ENCODE measurements at places on chromosomes 7 and 10.

- no peak for DNase-seq
These were observed 23.4 kb upstream of the ARID5B start for GRCh38 chr10:61877887-61878739.

DNA sequence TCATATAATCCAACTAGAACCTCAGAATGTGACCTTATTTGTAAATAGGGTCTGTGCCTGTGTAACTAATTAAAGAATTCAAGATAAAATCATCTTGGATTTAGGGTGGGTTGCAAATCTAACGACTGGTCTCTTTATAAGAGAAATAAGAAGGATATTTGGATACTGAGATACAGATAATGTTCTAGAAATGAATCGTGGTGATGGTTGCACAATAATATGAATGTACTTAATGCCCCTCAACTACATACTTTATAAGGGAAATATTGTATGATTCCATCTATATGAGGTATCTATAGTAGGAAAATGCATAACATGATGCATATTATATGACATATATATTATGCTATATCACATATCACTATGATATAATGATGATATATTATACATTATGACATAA lies 265.7 kb downstream of the SEMA3D start:
- no peak for DNase-seq

- no peak for DNase-seq
These were observed 20.3 kb upstream of the HECTD2 start for GRCh38 chr10:91389636-91390512.

GRCh38 chr7:94969434-94970084 lies 62.2 kb downstream of the PPP1R9A start:
- no peak for DNase-seq

DNA sequence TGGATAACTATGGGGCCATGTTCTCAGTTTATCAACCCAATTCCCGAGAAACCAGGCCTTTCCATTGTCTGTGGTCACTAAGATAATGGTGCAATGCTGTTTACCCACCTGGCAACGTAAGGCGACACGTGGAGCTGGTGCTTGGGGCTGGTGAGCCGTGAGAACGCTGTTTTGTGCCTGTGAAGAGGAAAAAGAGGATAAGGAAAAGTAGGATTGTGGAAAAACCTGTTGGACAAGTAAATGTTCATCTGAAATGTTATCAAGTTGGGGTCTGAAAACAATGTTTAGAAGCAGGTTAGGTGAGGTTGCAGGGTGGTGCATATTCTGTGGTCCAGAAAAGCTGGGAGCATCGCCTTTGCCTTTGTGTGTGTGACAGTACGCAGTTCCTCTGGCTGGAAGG lies 88.5 kb downstream of the PPP1R17 start:
- DNase-seq = no peak

- DNase-seq = peak; percentile 75
These were observed 56.3 kb downstream of the CACUL1 start for GRCh38 chr10:118698421-118698820.

DNA sequence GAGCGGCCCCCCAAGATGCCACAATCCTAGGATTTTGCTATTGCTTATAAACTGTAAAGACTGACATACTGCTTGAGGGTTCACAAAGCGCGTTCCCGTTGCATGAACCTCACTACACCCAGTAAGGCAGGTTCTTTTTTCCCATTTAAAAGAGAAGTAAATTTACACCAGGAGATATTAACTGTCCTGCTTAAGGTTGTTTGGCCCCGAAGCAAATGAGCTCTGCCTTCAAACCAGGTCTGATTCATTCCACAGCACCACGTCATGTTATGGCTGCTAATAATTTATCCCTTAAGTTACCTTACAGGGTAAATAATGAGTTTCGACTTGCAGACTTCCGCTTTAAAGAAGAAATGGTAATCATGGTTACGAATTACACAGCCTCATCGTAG lies 559 bp upstream of the FKBP14 start:
- DNase-seq = no peak

DNA sequence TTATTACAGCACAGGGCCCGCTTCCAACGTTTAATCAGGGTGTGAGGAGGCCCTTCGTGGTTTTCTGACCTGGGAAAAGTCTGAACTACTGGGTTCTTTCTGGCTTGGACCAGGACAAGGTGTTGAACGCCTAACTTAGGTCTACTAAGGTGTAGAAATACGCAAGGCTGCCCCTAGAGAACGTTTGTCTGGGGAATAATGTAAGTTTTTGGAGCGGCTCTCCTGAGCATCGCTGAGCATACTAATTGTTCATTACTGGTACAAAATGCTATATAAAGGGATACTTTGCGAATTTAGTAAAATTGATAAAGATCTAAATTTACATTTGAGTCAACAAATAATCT lies 32.4 kb upstream of the TOMM7 start:
- no peak for DNase-seq

- no peak for DNase-seq
These were observed 230.8 kb upstream of the GHITM start for GRCh38 chr10:83908506-83908905.

DNA sequence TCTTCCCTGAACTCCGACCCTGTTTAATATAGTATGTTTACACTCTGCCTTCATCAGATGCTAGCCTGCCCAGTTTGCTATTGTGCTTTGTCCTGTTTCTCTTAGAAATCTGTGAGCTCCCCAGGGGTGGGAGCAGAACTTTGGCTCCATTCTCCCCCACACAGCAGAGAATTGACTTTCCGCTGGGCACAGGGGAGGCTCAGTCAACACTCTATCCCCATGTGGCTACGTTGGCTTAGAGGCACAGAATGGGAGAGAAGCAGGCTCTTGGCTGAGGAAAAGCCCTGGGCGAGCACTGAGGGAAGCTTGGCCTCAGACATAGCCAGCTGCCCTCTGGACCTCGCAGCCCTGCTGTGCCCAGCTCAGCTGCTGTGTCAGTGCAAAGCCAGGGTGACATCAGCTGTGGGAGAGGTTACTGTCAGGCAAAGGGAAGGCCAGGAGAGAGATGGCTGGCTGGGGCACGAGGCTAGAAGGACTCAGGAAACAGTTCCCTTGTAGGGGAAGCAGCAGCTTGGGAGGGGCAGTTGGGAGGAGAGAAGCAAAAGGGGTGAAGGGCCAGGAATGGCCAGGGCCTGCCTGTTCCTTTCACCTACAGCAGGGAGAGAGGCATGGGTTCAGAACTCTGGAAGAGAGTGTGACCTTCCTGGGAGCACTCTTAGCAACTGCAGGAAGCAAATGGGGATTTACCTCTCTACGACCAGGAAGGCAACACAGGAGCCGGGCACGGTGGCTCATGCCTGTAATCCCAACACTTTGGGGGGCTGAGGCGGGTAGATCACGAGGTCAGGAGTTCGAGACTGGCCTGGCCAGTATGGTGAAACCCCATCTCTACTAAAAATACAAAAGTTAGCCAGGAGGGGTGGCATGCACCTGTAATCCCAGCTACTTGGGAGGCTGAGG lies 5.8 kb upstream of the SCD start:
- no peak for DNase-seq

GRCh38 chr10:113947184-113948041 lies 93.0 kb downstream of the NHLRC2 start:
- no peak for DNase-seq

GRCh38 chr10:18306031-18306430 lies 165.8 kb downstream of the CACNB2 start:
- DNase-seq = no peak

GRCh38 chr7:26078437-26079336 lies 73.3 kb upstream of the NFE2L3 start:
- DNase-seq = peak; percentile 81

GRCh38 chr10:18473424-18474117 lies 177.8 kb downstream of the NSUN6 start:
- DNase-seq = no peak

- DNase-seq = no peak
These were observed 52.6 kb downstream of the DPYSL4 start for GRCh38 chr10:132239126-132240031.

GRCh38 chr10:29949411-29950011 lies 109.9 kb downstream of the JCAD start:
- DNase-seq = no peak

DNA sequence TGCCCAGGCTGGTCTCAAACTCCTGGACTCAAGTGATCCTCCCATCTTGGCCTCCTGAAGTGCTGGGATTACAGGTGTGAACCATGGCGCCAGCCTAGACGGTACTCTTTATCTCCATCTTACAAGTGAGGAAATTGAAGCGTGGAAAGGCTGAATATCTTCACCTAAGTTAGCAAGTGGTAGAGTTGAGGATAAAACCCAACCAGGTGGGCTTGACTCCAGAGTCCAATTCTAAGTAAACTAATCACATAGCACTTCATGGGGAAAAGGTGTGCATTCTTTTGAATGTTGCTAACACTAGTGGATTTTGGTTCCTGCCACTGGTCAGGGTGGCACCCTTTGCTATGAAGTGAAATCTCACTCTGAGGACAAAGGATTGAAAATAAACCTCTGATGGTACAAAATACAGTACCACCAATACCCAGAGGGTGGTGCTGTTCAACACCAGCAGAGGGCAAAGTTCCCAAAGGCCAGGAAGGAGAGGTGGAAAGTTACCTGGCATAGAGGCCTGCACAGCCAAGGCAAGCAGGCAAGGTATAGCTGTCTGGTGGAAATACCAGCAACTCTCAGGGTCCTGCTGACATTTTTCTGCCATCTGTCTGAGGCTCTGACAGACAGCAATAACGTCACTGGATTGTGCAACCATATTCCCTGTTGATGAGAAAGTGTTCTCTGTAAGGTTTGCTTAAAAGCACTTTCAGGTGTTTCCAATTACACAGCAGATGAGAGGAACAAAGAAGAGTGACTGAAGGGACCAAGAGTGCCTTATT lies 17.6 kb downstream of the ZDHHC16 start:
- peak; percentile 42 for DNase-seq

- no peak for DNase-seq
These were observed 280.9 kb upstream of the IGFBP3 start for GRCh38 chr7:46201961-46202360.

- no peak for DNase-seq
These were observed 386.0 kb downstream of the KIF20B start for GRCh38 chr10:90087197-90088023.

- DNase-seq = no peak
These were observed 17.3 kb downstream of the IL2RA start for GRCh38 chr10:6044751-6045313.

GRCh38 chr10:102814453-102814871 lies 22.8 kb downstream of the CYP17A1 start:
- no peak for DNase-seq

GRCh38 chr10:824497-824896 lies 107.0 kb downstream of the LARP4B start:
- DNase-seq = no peak

GRCh38 chr10:129877773-129878371 lies 86.2 kb downstream of the EBF3 start:
- DNase-seq = no peak

GRCh38 chr7:93920496-93921182 lies 896 bp upstream of the GNG11 start:
- no peak for DNase-seq

DNA sequence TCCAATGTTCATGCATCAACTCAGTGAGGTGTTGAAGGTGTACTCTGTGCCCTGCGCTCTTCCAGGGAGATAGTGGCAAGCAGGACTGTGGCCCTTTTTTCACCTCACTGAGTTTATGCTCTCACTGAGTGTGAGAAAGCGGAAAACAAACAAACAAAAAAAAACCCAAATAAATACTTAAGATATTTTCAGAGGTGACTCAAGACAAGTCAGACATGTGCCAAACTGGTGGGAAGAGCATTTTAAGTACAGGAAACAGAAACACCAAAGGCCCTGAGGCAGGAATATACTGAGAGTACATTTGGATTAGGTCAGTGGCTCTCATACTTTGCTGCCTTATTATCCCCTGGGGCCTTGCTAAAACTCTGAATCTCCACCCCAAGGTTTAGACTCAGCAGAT lies 111.9 kb upstream of the IGFBP3 start:
- DNase-seq = no peak

- DNase-seq = no peak
These were observed 48.0 kb downstream of the BRAF start for GRCh38 chr7:140876519-140877248.

DNA sequence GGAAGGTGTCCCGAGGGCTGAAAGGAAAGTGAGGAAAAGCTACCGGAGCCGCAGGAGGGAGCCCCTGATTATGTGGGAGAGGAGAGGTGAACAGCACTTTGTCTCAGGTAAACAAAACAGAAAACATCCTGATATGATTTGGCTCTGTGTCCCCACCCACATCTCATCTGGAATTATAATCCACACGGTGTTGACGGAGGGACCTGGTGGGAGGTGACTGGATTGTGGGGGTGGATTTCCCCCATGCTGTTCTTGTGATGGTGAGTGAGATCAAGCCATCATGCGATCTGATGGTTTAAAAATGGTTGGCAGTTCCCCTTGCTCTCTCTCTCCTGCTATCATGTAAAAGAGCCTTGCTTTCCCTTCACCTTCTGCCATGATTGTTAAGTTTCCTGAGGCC lies 3.0 kb downstream of the POLD2 start:
- no peak for DNase-seq

- no peak for DNase-seq
These were observed 40.5 kb downstream of the MDFIC start for GRCh38 chr7:114962441-114962840.

DNA sequence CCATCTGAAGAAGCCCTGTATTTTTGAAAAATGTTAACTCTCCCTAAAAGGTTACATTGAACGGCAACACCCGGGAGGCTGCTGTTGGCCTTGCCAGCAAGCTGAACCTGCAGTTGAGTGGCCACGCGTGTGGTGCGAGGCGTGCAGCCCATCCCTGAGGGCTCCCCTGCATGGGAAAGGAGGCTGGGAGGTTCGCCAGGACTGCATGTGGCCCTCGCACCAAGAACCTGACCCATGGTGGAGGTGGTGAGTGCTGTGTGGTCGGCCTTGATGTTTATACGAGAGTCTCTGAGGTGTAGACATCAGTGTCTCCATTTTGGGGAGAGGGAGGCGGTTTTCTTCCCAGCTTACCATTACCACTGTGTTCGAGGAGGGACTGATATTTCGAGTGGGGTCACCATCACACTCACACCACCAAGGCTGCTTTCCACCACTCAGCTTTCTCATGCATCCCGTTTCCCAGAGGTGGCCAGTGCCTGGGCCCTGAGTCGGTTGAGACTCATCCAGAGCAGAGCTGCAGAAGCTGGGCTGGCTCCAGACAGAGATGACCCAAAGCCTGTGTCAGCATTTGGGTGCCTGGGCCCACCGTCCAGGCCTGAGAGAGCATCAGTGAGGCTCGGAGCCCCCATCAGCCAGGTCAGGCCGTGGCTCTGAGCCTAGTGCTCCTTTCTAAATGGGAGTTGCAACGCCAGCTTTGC lies 222.6 kb downstream of the EBF3 start:
- no peak for DNase-seq

DNA sequence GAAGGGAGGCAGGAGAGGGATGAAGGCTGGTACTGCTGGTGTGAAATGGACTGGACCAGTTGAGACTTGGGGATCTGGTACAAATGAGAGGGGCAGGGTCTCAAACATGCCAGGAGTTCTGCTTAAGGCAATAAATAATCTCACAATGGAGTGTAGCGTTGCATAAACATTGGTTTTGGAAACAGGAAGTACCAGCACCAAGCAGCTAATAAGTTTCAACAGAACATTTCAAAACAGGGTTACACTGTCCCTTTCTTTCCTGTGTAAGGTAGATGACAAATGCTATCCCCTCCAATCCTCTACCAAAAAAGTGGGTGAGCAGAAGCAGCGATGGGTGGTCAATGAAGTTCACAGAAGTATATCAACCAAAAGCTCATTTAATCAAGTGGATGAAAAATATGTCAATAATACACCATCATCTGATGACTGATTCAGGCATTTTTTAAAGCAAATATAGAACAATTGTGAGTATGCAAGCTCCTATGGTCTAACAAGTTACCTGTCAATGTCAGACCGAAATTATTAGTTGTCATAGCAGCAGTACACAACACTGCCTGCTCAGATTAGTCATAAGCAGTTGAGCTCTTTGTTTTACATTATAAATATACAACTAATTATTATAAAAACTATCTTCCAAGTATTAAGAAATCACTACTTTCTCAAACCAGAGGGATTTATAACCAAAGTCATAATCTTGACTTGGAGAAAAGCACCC lies 220.0 kb downstream of the FAM107B start:
- peak; percentile 15 for DNase-seq

All from activated T-cell treated with anti-CD3 and anti-CD28 coated beads, Interleukin-2, amount 50 U/mL, for 1 hour (primary cell).